Activated CD8-positive, alpha-beta memory T cell treated with anti-CD3 and anti-CD28 coated beads, Interleukin-2, amount 10 ng/mL, durations not matched to agents 7 days and 5 days (primary cell): ENCODE measurements at places on chromosomes 7 and 10.

DNA sequence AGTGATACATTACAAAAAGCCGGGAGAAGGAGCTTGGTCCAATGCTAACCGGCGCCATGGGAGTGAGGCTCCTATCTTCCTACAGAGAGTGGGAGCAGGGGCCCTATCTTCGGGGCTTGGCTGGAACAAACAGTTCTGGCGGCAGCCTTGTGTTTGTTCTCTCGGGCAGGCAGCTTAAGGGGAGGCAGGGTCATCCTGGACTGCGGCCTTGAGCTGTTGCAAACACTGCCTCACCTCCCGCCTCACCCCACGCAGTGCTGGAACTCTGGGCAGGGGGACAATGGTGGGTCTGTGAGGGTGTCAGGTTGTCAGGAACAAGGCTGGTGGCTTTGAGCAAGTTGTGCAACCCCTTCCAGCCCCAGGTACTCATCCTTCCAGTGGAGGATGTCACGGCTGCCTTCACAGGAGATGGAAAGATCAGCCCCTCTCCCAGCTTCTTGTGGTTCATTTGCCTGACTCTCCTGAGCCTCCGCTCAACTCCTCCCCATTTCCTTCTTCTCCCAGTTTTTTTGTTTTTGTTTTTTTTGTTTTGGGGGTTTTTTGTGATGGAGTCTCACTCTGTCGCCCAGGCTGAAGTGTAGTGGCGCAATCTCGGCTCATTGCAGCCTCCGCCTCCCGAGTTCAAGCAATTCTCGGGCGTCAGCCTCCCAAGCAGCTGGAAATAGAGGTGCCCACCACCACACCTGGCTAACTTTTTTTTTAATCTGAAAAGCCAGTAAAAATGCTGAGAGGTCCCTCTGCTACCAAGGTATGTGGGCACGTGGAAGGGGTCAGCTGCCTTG, 57.4 kb downstream of the SPOCK2 start:
- no peak for DNase-seq

DNA sequence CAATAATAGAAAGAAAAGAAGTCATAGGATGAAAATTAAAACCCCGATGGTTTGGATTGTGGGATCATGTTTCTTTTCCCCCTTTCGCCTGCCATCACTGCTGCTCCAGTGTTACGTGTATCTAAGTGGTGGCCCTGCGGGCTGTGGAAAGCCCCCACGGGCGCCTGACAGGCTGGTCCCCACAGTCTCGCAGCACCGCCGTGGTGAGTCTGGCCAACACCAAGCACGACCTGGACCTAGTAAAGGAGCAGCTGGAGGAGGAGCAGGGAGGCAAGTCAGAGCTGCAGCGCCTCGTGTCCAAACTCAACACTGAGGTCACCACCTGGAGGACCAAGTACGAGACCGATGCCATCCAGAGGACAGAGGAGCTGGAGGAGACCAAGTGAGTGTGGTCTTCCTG, 19.5 kb downstream of the MYH16 start:
- DNase-seq = no peak

DNA sequence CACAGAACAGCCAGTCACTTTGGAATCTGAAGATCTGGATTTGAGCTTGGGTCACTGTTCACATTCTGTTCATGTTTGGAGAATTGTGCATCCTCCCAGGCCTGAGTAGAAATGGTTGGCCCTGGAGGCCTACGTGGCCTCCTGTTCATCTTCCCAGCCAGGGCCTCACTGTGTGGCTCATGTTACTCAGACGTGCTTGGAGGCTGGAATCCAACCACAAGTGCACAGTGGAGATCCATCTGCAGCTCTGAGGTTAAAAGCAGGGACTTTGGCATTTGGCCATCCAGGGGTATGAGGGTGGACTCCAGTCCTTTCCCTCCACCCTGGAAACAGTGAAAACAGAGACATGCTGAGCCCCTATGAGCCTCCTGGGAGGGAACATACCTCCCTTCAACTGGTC, 709.0 kb upstream of the IGFBP3 start:
- no peak for DNase-seq

- DNase-seq = no peak
Observed at GRCh38 chr7:104922182-104923009, 91.6 kb upstream of the KMT2E start.

DNA sequence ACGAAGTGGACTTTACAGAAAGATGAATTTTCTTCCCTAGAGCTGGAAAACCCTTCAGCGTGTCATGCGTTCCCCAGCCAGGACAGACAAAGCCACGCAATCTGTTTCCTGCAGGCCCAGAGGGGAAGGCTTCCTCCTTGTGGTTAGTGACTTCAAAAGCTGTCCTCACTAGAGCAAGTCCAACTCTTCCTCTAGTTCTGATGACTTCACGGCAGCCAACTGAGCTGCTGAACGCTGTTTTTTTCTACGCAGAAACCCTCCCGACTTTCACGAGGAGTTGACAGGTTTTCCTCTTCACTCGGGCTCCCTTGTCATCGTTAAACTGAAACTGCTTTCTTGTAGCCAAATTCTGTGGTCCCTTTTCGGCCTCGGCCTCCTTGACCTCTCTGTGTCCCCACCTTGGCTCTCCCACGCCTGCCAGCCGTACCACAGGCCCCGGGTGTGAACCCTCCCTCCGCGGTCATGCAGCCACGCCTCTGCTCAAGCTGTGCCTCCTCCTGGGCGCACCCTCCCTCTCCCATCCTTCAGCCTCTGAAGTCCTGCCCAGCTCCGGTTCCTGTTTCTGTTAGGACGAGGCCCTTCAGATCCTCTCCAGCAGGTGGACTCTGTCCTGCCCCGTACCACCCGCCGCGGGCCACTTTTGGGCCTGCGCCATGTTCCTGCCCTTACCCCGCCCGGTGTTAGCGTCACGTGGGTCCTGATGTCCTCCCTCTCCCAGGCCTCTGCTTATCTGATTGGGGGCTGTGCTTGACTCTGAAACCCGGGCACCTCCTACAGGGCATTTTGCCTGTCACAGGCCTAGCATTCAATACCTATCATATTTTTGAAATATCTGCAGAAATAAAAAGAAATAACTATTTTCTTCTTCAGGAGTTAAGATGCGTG, 39.3 kb downstream of the CUX1 start:
- peak; percentile 92 for DNase-seq

DNA sequence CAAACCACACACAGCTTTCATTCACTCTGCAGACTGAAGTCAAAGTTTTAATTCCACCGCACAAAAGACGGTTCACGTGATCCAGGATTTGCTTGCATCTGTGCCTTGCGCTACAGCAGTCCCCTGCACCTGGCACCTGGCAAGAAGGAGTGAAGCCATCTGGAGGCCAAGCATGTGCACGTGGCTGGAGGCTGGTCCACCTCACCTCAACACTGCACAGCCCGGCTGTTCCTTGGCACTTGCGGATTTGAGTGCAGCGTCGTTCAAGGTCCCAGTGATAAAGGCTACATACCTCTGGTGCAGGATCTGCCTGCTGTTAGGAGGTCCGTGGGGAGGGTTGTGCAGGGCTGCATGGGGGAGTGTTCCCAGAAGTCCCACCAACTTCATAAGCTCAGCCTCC, 248.5 kb upstream of the GRB10 start:
- no peak for DNase-seq

- DNase-seq = no peak
Observed at GRCh38 chr7:128035712-128036111, 4.5 kb upstream of the LRRC4 start.

DNA sequence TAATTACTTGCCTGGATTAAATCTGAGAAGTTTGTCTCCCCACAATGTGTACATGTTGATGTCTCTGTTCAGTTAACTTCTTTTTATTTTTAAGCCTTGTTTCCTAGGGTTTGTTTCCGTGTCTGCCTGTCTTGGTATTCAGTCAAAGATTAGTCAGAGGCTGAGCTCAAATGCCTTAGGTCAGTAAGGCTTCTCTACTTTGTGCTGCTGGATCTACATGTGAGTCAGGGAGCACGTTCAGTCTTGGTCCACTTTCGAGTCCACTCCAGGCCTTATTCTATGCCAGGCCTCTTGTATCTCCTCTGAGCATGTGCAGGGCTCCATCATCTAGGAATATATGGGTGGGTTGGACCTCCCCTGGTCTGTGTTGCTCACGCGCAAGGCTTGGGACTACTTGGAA, 93.3 kb upstream of the FZD8 start:
- DNase-seq = no peak

DNA sequence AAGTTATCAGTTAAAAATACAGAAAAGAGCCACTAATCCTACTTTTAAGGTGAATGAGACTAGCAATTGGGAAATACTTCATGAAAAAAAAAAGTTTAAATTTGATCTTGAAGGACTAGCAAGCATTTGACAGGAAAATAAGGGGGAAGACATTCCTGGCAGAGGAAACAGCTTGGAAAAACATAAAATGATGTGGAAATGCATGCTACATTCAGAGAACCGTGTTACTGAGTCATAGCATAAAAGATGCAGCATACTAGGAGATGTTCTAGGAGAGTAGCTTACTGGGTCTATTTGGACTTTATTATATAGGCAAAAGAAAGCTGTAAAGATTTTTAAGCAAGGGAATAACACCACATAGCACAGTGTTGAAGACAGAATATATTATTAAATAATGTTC, 108.6 kb upstream of the COL1A2 start:
- no peak for DNase-seq

DNA sequence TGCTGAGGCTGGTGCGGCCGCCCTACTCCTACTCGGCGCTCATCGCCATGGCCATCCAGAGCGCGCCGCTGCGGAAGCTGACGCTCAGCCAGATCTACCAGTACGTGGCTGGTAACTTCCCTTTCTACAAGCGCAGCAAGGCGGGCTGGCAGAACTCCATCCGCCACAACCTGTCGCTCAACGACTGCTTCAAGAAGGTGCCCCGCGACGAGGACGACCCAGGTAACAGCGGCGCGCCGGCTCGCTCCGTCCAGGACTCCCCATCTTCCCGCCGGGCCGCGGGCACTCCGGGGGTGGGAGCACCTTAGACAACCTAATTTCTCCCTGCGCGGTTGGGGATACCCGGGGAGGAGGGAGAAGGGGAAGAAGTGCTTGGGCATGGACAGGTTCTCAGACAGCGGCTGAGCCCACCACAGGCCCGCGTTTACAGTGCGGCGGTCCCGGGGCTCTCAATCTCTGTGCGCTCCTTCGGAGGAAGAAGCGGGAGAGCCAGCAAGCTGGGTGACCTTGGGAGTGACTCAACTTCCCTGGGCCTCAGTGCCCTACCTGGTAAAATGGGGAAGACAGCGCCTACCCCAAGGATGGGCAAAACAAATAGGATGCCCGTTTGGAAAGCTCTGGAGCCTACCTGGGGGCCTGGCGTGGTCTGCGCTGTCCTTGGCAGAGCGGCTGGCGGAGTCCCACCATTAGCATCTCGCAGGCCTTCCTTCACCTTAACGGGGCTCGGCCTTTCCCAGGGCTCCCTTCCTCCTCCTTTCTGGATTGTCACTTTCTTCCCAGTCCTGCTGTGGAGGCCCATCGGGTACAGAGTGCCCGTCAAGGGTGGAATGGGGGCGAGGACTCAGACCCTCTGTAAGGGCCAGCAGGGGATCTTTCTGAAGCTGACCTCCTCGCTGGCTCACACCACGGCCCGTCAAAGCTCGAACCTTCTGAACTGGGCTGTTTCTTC, 852 bp downstream of the FOXI2 start:
- no peak for DNase-seq

DNA sequence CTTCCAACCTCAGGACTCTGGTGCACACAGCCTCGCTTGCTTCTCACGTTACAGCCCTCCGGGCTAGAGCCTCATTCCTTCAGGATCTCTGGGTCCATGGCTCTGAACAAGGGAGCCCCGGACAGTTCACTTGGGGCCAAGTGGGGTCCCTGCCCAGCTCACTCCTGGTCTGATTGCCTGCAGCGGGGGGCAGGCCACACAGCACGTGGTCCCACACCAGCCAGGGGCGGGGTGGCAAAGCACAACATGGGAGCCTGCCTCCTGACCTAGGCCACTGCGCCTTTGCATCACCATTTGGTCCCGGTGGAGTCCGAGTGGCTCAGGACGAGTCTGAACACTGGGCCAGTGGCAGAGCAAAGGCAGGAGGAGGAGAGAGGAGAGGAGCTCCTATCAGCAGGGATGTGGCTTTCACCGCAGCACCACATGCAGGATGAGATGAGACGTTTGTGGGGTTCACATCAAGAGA, 13.4 kb upstream of the CRYGN start:
- peak; percentile 72 for DNase-seq

DNA sequence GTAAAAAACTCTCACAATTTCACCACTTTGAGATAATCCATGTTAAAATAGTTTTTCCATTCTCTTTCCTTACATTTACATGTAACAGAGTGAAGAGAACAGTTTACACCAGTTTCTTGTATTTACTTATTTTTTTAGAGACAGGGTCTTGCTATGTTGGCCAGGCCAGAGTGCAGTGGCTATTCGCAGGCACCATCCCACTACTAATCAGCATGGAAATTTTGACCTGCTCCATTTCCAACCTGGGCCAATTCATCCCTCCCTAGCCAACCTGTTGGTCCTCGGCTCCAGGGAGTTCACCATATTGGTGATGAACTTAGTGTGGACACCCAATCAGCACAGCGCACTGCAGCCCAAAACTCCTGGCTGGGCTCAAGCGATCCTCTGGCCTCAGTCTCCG, 74.1 kb downstream of the LYZL2 start:
- no peak for DNase-seq

DNA sequence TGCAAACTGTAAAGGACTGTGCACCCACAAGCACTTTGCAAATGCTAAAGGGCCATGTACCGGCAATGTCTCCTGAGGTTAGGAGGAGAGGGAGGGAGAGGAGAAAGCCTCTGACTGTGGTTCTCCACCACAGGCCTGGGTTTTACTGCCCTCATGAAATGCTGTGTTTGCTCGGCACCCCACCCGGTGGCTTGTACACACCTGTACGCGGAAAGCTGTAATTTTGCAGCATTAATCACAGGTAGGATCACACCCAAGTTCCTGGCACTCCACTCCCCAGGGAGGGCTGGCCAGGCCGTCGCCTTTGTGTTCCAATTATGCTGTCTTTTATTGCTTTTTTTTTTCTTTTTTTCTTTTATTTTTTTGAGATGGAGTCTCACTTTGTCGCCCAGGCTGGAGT, 78.5 kb upstream of the MYL10 start:
- no peak for DNase-seq

GRCh38 chr10:30227481-30227880, 121.6 kb downstream of the MTPAP start:
- no peak for DNase-seq

GRCh38 chr7:98536803-98537202, 80.3 kb upstream of the NPTX2 start:
- DNase-seq = no peak

- no peak for DNase-seq
Observed at GRCh38 chr10:49119746-49120145, 4.4 kb upstream of the VSTM4 start.

GRCh38 chr10:22391600-22391999, 46.3 kb downstream of the SPAG6 start:
- DNase-seq = no peak
